ENCODE measurements at places on chromosomes 6 and 20.

DNA sequence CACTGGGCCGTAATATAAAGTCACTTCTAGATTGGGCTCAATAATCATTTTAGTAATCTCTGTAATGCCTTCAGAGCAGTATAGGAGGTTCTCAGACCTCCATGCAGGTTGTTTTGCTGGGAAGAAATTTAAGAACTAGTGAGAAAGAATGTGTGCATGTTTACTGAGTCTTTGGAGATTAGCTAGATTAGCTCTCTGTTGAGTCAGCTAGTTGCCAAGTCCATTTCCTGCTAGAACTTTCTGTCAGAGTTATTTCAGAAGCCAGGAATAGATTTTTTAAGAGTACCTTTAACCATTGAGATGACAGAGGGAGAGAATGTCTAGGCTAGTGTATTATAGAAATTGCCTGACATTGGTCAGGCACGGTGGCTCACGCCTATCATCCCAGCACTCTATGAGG lies 33.3 kb downstream of the ORC3 start:
- DNase-seq = no peak

DNA sequence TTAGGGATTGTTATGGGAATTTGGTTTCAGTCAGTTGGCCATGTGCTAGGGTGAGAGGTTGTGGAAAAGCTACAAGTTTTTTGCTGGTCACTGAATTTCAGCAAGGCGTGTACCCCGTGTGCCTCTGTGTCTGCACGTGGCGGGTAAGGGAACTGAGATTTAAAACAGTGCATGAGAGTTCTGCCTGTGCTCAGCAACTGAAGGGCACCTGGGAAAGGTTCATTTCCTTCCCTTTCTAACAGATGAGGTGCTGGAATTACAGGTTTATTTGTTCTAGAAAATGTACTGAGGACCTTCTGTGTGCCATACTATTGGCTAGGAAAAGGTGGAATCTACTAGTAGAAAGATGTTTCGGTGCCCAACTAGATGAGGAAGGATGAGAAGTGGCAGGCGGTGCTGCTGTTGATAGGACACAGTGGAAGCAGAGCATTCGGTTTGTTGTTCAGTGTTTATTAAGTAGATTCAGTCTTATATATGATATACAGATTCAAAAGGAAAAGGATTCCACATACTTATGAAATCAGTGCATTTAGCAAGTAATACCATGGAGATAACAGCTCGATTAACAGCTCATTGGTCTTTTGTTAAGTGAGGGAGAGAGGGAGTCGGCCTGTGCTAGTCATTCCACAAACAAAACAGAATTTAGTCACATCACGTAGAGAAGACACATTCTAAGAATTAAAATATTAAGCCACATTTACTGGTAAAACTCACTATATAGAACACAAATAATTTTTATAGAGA lies 84.7 kb downstream of the ASXL1 start:
- no peak for DNase-seq

DNA sequence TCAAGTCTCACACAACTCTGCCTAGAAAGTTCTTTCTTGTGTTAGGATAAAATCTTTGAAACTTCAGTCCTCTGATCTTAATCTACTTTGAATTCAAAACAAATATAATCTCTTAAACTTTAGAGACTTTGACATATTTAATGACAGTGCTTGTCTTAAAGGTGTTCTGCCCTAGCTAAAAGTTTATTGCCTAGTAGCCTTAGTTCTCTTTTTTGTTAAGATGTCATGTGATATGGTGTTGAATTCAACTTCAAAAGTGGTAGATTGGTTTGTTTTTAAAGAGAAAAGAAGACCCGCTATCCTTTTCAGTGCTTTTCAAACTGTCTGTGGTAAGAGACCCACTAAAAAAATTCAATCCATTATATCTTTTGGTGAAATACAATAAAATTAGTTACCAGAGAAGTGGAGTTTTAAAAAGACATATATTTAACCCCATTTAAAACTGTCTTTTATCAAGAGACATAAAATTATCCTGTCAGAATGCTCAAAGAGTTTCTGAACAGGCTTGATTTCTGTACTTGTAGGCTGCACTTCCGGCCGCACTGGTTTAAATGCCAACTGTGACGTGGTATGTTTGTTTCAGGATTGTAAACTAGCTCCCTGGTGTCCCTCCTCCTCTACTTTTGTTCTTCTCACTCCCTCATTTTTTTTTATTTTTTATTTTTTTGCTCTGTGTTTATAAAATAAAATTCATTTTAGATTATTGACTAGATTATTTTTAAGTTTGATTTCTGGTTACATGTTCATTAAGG lies 76.5 kb downstream of the QKI start:
- no peak for DNase-seq

GRCh38 chr6:112243861-112244827 lies 10.2 kb downstream of the LAMA4 start:
- no peak for DNase-seq

DNA sequence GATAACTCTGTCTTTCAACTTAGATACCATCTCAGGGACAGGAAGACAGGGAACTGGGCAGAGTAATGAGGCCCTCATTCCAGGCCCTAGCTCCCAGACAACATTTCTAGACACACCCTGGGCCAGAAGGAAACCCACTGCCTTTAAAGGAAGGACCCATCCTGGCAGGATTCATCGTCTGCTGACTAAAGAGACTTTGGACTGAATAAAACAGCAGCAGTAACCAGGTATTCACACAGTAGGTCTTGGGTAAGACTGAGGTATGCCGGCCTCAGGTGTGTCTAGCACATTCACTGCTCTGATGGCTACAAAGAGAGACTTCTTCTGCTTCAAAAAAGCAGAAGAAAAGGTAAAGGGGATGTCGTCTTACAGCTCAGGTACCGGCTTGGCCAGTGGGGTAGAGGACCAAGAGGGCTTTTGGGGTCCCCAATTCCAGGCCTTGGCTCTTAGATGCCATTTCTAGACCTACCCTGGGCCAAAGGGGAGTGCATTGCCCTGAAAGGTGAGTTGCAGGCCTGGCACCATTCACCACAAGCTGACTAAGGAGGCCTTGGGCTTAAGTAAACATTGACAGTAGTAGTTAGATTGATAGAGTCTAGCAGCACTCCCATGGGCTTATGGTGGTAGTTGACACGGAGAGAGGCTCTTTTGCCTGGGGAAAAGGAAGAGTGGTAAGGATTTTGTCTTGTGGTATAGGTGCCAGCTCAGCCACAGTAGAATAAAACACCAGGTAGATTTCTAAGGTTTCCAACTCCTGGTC lies 13.4 kb downstream of the SNX14 start:
- DNase-seq = no peak
